ENCODE measurements at places on chromosomes 2 and 18.

DNA sequence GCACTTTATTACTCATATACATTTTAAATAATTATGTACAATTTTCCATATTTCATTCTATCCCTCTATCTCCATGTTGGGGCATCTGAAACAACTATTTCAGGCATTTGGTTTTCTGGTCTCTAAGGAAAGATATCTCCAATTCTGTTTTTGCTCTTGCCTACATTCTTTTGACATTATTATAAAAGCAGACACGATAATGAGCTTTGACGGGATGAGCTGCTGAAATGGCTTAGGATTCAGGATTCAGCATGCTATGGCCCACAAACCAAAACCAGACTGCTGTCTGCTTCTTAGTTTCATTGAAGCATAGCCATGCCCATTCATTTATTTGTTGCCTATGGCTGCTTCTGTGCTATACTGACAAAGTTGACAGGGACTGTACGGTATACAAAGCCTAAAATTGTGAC is 42.7 kb upstream of the GLS start:
- no peak for DNase-seq

GRCh38 chr2:205464681-205465080 is 217.6 kb upstream of the NRP2 start:
- DNase-seq, result no peak

DNA sequence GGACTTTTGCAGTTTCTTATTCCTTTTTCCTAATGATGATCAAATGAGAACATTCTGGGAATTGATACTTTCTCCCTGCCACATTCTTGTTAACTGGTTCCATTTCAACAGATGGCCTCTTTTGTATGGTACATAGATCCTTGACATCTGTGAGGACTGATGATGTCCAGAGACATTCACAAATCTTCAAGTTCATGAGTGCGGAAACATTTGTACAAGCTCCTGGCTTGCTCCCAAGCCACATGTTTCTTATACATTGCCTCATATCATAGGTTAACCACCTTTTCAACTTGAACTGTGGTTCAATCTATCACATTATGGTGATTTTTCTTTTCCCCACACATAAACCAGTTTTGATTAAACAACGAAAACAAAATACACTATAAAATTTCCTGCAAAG is 267.3 kb downstream of the CLIP4 start:
- DNase-seq, result no peak

- DNase-seq, result no peak
These were observed 18.6 kb upstream of the ZNF532 start for GRCh38 chr18:58845928-58846724.

DNA sequence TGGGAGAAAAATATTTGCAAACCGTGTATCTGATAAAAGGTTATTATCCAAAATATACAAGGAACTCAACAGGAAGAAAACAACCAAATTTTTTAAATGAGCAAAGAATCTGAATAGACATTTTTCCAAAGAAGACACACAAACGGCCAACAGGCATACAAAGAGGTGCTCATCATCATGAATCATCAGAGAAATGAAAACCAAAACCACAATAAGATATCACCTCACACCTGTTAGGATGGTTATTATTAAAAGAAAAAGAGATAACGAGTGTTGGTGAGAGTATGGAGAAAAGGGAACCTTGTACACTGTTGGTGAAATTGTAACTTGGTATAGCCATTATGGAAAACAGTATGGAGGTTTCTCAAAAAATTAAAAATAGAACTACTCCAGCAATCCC is 463.3 kb downstream of the IRS1 start:
- no peak for DNase-seq

GRCh38 chr2:59756150-59756549 is 797.3 kb downstream of the BCL11A start:
- DNase-seq, result no peak

DNA sequence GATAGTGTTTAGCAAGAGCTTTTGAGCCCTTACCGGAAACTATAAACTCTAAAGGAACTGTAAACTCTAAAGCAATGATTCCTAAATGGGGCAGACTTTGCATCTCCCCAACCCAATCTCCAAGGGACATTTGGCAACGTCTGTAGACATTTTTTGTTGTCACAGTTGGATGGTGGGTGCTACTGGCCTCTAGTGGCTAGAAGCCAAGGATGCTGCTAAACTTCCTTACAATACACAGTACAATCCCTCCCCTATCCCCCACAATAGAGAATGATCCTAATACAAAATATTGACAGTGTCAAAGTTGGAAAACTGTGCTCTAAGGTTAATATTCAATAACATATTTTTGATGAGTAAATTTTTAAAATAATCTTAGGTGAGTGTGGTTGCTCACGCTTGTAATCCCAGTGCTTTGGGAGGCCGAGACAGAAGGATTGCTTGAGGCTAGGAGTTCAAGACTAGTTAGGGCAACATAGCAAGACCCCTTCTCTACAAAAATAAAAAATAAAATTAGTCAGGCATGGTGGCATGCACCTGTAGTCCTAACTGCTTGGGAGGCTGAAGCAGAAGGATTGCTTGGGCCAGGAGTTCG is 66.7 kb downstream of the PTPN4 start:
- DNase-seq, result peak; percentile 44

- DNase-seq, result no peak
These were observed 68.6 kb downstream of the COL6A3 start for GRCh38 chr2:237345411-237345810.

DNA sequence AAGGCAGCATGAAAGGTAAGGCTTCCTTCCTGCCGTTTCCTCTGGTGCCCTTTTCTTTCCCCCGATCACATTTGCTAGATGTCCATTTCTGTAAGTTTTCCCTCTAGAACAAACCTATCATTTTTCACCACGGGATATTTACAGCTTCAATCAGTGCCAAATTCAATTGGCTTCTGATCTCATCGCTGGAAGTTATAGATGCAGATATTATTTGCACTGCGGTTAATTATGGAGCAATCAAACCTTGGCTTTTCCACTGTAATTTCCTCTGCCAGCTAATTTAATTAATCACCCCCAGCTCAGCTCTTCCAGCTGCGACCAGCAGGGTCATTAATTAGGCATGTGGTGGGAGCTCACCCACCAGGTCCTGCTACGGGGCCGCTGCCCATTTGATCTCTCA is 86.1 kb downstream of the GBX2 start:
- no peak for DNase-seq

DNA sequence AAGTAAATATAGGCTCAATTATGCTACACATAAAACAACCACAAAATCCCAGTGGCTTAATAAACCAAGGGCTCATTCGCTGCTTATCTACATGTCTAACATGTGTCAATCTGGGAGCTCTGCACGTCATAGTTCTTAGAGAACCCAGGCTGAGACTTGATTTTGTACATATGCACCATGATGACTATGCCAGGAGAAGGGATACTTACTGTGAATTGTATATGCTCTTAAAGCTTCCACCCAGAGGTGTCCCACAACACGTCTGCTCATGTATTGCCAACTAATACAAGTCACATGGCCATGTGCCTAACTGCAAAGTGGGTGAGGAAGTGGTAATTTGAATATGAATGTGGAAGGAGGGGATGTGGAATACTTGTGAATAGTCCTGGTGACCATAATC is 262.1 kb downstream of the CPS1 start:
- DNase-seq, result no peak

- DNase-seq, result no peak
These were observed 114.6 kb downstream of the ACVR1 start for GRCh38 chr2:157761520-157761919.

DNA sequence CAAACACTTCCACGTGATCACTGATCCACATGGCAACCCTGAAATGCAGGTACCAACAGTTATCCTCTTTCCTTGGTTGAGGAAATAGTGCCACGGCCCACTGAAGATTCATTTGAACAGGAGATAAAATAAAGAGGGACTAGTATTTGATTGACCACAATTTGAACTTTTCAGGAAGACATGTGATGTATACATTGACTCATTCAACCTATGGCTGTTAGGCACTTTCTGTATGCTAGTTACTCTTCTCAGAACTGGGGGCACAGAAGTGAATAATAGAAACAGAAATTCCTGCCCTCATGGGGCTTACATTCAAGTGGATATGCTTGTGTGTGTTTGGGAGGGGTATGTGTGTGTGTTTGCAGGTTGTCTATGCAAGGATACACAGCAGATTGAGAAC is 199.6 kb downstream of the PRKCE start:
- no peak for DNase-seq

- peak; percentile 17 for DNase-seq
These were observed 100.5 kb upstream of the LMAN1 start for GRCh38 chr18:59459369-59460071.

GRCh38 chr2:182248362-182248761 is 178.5 kb downstream of the PDE1A start:
- no peak for DNase-seq

DNA sequence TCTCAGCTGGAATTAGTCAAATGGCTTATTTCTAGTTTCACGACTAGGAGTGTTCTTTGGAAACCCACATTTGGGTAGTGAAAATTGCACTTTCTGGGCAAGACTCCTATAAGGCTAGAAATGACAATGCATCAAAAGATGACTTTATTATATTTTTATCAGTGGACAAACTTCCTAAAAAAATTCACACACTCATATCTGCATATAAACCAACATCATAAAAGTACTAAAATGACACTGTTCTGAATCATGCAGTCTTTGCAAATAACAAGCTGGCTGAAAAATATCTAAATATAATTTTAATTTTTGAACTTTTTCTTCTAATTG is 17.6 kb downstream of the MXD1 start:
- DNase-seq, result no peak

DNA sequence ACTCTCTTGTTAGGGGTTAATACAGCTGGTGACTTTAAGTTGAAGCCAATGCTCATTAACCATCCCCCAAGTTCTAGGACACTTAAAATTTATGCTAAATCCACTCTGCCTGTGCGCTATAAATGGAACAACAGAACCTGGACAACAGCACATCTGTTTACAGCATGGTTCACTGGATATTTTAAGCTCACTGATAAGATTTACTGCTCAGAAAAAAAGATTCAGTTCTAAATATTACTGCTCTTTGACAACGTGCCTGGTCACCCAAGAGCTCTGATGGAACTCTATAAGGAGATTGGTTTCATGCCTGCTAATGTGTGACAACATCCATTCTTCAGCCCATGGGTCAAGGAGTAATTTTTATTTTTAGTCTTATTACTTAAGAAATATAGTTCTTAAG is 27.5 kb downstream of the RNF103 start:
- no peak for DNase-seq

GRCh38 chr2:67854103-67854743 is 208.6 kb downstream of the C1D start:
- no peak for DNase-seq

DNA sequence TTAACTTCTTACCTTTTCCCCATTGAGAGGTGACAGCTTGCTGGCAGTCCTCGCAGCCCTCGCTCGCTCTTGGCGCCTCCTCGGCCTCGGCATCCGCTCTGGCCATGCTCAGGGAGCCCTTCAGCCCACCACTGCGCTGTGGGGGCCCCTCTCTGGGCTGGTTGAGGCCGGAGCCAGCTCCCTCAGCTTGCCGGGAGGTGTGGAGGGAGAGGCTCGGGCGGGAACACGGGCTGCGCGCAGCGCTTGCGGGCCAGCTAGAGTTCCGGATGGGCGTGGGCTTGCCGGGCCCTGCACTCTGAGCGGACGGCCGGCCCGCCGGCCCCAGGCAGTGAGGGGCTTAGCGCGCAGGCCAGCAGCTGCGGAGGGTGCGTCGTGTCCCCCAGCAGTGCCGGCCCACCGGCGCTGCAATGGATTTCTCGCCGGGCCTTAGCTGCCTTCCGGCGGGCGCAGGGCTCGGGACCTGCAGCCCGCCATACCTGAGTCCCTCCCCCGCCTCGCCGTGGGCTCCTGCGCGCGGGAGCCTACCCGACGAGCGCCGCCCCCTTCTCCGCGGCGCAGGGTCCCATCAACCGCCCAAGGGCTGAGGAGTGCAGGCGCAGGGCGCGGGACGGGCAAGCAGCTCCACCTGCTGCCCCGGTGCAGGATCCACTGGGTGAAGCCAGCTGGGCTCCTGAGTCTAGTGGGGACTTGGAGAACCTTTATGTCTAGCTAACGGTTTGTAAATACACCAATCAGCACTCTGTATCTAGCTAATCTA is 335.0 kb downstream of the CBLN2 start:
- DNase-seq, result no peak

DNA sequence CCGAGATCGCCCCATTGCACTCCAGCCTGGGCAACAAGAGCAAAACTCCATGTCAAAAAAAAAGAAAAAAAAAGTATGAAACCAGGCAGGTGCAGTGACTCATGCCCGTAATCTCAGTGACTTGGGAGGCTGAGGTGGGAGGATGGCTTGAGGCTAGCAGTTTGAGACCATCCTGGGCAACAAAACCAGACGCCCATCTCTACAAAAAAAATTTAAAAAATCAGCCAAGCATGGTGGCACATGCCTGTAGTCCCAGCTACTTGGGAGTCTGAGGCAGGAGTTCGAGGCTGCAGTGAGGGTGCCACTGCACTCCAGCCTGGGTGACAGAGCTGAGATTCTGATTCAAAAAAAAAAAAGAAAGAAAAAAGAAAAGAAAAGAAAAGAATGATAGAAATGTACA is 277.8 kb downstream of the MYCN start:
- no peak for DNase-seq

- DNase-seq, result no peak
These were observed 1523.7 kb upstream of the ACVR2A start for GRCh38 chr2:146321175-146321574.

- no peak for DNase-seq
These were observed 209.0 kb upstream of the PARD3B start for GRCh38 chr2:204336153-204336744.

DNA sequence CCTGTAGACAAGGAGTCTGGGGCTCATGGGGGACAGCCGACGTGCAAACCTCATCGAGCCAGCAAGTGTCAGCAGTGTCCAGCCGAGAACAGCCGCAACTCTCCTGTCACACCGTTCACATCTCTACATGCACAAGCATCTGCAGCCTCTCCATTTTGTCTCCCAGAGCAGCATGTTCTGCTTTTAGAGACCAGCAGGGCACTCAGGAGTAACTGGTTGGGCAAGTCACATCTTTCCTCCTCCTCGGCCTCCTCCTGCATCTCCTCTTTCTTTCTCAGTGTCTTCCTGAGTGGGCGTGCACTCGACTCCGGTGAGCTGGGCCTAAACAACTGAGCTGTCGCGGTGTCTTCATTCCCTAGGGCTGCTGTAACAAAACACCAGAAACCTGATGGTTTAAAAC is 249.9 kb downstream of the SH3BP4 start:
- no peak for DNase-seq

GRCh38 chr18:24003903-24004640 is 10.5 kb upstream of the TTC39C start:
- no peak for DNase-seq

GRCh38 chr2:196927376-196928225 is 1.1 kb upstream of the PGAP1 start:
- peak; percentile 37 for DNase-seq

DNA sequence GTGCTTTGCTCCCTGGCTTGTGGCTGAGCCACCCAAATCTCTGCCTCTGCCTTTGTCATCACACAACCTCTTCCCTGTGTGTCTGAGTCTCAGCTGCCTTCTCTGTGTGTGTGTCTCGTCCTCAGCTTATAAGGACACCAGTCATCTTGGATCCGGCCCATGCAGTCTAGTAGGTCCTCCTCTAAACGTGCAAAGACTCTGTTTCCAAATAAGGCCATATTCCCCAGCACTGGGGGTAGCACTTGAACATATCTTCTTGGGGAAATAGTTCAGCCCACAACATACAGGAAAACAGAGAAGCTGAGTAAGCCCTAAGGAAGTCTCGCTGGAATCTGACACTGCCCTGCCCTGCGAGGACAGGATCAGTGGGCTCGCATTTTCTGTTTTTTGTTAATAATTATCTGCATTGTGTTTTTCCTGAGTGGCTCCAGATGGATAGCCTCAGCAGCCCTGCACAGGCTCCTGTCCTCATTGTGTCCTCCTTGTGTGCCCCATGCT is 42.1 kb downstream of the MTCL1 start:
- DNase-seq, result no peak
